ENCODE measurements at places on chromosomes 12 and 14.

DNA sequence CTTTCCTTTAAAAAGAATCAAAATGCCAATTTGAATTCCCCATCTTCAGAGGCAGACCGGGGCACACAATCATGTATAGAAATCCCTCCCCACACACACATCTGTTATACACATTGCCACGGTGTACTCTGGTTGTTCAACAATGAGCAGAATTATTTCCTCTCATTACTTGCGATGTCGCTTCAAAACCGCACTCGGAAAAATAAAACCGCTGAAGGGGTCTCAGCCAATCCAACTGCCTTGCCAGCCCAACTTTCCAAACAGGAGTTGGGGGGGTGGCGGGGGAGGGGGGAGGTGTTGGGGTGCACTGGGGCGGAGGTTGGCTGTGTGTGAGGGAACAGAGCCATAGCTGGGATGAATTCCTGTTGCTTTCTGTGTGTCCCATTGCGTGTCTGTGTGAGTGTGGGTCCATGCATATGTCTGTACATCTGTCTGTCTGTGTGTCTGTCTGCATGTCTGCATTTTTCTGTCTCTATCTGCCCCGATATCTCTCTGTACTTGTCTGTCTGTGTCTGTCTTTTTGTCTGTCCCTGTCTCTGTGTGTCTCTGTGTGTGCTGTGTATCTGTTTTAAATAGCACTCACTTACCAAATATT lies 163.6 kb upstream of the TBX3 start:
- no peak for DNase-seq

DNA sequence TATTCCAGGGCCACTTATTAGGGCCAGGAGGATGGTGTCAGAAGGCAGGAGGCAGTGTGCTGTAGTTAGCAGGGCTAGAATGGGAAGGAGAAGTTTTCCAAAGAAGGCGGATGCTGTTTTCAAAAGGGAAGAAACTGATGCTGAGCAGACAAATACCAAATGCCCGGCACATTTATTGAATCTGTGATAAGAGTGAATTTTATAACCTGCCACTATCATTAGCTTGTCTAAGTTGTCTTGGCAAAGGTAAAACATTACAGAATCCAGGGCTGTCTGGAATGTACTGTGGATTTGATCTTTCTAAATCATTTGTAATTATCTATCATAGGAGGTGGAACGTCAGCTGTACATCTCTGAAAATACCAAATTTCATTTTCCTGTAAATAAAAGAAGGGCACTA lies 40.8 kb downstream of the NDUFA12 start:
- no peak for DNase-seq

DNA sequence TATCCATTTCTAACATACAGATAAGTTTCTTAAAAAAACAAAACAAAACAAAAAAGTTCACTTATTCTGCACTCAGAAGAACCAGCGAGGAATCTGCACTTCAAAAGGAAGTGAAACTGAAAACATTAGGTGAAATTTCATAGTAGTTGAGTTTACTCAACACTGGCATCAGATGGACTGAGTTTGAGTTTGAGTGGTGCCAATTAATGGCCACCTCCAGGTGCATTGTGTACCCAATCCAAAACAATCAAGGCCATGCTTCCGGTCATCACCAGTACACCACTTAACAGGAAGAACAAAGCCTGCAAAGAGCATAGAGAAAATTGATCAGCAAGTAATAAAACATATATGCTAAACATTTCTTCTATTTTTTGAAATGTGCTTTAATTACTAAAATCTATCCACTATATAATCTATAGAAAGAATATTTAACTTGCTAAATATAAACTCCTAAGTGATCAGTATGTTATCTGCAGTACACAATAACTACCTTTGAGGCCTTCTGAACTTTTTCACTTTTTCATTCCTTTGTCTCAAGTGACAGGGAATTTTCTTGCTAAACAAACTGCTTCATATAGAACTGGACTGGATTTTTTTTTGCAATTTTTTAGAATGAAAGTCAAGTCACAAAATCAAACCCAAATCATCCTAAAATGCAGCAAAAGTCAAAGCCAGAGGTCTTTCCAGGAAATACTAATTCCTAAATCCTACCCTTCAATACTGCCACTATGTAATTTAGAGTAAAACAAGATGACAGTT lies 11.5 kb downstream of the SLC38A2 start:
- DNase-seq = no peak

DNA sequence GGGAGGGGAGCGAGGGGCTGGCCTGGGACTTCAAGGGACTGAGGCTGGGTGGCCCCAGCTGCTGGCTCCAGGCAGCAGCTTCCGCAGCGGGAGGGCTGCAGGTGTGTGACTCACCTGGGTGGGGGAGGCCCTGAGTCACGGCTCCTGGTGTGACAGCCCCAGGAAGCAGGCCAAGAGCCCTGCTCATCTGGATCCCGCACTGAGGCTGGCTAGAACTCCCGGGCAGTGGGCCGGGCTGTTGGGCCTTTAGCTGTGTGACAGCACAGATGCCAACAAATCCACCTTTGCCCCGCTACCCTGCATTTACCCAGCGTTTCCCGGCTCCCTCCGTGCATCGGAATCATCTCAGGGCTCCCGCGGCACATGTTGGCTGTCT lies 180.0 kb upstream of the PRMT8 start:
- DNase-seq = no peak

DNA sequence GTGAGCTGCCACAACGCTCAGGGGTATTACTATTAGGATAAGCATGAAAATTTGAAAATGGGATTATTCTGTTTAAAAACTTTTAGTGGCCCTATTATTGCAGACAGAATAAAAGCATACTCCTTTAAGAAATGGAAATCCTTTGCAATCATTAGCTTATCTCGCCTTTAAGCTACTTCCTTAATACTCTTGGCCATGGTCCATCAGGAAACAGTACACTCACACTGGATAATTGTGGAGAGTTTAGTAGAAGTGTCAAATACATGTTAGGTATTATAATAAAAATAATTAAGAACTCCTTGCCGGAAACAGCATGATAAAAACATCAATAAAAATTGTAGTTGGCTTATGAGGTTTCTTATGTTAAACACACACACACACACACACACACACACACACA lies 100.4 kb upstream of the PPFIA2 start:
- DNase-seq = no peak

DNA sequence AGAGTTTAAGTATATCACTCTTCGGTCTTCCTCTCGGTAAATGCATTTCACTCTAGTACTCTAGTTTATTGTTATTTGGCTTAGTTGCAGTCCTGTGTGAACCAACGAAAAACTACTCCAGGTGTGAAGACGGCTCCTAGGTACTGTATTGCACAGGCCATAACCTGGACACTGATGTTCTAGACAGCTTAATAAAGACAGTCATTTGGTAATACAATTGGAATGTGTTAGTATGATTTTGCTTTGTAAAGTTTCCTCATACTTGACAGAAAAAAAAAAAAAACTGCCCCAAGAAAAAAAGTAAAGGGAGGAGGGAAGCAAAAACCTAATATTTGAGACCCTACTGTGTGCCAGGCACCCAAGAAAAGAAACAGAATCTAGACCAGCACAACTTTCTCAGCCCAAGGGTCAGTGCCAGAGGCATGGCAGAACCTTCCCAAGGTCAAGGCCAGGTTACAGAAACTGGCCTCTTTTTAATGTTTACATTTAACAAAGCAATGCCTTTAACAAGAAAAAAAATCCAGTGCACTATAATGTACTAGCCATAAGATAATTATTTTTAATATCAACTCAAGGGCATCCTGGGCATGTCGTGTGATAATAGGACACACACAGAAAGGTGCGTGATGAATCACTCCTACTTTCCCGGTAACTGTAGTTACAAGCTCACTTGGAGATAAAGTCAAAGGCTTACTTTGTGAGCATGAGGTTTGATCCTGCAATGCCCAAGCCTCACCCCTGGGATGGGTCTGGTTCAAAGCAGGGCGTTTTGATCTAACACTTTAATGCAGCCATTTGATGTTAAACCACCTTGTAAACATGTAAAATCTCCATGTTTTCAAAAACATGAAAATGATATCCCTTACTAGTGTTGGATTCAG lies 110.6 kb downstream of the BMP4 start:
- DNase-seq = no peak

- no peak for DNase-seq
These were observed 11.5 kb downstream of the ADAMTS20 start for GRCh38 chr12:43540470-43540869.

DNA sequence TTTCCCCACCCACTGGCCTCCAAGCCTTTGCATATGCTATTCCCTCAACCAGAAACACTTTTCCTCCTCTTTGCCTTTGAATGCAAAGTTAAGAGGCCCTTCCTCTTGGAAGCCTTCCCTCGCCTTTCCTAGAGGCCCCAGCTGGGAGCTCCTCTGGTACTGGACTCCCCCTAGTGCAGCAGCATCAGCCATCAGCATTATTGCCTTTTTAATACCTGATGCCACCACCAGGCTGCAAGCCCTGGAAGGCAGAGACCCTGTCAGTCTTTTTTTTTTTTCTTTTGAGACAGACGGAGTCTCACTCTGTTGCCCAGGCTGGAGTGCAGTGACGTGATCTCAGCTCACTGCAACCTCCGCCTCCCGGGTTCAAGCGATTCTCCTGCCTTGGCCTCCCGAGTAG lies 19.1 kb upstream of the PLA2G1B start:
- DNase-seq = peak; percentile 5

DNA sequence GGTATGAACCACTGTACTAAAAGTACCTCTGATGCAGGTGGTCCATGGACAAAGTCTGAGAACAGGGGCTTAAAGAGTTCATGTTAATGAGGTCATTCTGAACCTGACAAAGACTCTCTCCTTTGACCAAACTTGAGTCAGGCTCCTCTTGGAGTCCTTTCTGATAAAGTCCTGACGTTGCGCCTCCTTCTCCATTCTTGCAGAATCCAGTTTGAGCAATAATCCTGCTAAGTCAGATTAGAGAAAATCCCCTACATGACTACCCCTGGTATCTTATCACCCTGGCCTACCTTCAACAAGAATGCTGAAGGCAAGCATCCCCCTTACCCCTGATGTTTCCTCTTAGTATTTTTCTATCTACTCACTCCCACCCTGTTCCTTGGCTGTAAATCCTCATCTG lies 46.0 kb upstream of the ISM2 start:
- DNase-seq = no peak

DNA sequence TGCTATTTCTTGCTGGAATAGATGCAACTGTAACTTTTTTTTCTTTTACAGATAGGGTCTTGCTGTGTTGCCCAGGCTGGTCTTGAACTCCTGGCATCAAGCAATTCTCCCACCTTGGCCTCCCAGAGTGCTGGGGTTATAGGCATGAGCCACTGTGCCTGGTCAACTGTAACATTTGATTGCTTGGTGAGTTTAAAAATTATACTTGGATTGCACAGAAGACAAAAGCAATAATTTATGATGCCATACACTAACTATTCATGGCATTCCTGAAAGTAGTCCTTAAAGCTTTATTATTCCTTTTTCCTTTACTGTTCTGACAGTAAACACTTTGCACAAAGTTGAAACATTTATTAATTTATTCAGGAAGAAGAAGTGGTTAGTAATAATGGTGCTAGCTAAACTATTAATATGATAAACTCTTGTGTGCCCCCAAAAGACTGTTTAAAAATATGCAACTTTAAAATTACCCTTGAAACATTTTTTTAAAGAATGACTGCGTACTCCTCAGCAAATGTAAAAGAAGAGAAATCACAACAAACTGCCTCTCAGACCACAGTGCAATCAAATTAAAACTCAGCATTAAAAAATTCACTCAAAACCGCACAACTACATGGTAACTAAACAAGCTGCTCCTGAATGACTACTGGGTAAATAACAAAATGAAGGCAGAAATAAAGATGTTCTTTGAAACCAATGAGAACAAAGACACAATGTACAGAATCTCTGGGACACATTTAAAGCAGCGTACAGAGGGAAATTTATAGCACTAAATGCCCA lies 8.3 kb downstream of the PTPRB start:
- no peak for DNase-seq

DNA sequence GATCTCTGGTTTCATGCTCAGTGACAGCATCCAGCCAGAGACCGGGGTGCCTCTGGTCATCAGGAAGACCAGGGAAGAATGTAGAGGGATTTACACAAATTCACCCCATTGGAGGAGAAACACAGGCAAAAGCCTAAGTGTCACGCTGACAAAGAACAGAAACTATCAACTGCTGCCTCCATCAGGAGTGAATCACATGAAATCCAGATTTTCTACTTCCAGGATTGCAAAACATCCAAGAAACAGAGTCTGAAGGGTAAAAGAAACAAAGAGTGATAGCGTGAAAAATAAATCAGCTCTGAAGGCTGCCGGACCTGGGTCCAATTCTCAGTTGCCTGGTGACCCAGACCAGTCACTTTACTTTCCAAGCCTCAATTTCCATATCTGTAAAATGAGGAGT lies 136.1 kb upstream of the MAP1LC3B2 start:
- DNase-seq = no peak

DNA sequence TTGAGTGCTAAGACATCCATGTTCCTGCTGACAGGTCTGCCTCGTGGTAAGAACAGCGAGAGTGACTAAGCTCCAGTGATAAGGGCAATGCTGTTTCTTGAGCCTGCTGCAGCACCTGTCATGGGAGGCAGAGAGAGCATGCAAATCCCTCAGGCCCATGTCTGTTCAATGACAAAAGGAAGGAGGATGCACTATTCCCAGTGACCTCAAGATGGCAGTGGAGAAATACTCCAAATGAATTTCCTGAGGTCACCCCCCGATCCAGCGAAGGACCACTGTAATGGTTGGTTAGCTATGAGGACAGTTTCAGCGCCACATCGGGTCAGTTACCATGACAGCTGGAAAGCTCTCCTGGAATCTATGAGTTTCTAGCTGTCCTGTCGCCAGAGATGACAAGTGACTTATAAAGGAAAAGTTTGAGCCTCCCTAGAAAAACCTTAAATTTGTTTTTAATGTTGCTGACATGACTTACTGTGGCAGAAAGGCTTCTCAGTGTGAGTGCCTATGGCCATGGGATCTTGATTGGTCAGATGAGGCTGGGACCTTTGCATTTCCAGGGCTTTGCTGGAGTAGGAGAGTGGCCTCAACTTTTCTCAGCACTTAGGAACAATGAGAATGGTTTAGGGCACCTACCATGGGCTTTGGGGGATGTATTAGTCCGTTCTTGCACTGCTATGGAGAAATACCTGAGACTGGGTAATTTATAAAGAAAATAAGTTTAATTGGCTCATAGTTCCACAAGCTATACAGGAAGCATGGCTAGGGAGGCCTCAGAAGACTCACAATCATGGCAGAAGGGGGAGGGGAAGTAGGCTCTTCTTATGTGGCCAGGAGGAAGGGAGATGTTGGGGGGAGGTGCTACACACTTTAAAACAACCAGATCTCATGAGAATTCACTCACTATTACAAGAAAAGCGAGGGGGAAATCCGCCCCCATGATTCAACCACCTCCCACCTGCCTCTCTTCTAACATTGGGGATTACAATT lies 88.0 kb upstream of the TMEM260 start:
- DNase-seq = peak; percentile 39
